Left ventricle myocardium inferior (tissue), 1 donor: ENCODE measurements at places on chromosomes 4 and X. TPM values are rescaled to one million over a fixed set of nuclear protein-coding genes. Genes with fewer than 3 reads are reported as not detected.

STOX2 gene
- 12.2 TPM for total RNA-seq

EDNRA gene
- 10.0 TPM for total RNA-seq

UGDH gene
- 11.5 TPM for total RNA-seq

F8A2 gene
- total RNA-seq: not detected

TMSB15B gene
- 0.60 TPM for total RNA-seq

SUPT20HL1 gene
- not detected for total RNA-seq

FGFR3 gene
- 3.5 TPM for total RNA-seq

ETDB gene
- total RNA-seq: not detected

ADGRG2 gene
- 0.16 TPM for total RNA-seq

HCCS gene
- 60.9 TPM for total RNA-seq

DNA sequence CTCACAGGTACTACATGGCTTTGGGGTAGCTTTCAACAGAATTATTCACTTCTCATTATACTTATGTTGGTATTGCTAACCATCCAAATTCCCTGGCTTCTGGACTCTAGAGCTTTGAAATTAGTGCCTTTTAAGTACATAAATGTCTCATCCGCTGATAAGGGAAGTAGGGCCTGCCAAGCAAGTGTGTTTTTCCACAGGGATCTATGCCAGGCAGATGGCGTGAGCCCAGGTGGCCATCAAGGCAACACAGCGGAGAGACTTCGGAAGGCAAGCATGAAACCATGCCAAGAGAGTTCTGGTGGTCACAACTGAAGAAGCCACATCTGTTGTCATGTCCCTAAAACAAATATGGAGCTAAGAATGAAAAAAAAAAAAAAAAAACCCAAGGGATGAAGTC, 503.1 kb upstream of the LCORL start:
- no peak for DNase-seq

DNA sequence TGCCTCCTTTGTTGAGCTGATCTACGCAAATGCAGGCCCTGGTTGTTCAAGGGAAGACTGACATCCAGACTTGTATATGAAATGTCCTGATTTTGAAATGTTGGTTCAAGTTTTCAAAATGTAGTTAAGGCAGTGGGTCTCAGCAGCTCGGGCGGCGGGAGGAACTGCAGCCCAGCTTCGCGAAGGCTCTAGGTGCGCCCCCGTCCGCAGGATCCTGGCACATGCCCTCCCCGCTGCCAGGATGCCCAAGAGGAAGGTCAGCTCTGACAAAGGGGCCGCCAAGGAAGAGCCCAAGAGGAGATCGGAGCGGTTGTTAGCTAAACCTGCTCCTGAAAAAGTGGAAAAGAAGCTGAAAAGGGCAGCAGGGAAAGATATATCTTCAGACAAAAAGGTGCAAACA, 1310.1 kb downstream of the ADGRL3 start:
- no peak for DNase-seq

DNA sequence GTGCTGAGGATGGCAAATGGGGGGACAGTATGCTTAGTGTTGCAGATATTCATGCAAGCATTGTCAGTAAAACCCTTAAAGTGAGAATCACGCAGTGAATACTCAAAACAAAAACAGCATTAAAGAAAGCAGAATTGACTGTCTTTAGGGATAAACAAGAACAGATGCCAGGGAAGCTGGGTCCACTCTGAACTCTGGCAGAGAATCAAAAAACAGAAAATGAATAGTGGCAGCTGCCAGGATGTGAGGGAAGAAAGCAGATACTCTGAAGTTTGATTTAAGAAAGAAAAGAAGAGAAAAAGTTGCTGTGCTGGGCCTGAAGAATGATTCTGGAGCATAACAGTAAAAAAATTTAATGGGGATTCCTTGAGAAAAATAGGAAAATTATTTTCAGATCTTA, 131.5 kb downstream of the GABRA2 start:
- DNase-seq: no peak

DNA sequence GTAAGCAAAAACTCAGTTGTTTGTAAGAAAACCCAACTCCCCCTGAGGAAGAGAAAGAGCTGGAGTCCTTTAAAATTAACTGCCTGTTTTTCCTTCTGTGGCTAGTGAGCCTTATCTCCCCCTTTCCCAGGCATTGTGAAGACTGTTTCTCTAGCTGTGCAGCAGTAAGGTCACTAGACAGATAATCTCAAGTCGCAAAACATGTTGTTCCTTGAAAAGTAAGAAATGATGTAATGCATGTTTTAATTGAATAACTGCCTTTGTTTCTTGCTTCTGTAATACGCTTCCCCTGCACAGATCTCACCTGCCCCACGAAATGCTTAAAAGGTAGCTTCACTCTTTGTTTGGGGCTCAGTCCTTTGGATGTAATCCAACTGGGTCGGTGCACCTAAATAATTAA, 5.8 kb upstream of the GAGE12J start:
- no peak for DNase-seq

DNA sequence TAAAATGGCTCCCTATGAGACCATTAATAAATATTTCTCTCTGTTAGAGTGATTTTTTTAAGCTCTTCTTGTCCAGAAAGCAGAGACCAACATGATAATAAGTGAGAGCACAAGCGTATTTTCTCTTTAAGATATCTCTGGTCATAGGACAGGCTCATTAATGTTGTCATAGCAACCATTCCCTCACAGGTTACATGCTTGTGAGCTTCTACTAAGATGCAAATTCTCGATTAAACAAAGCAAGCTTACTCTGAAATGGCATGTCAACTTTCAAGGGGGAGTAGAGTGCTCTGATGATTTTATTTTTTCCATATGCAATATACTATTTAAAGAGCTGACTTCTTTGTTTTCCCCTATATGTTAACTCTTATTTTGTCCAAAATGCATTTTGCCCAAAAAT, 487.2 kb upstream of the LCORL start:
- no peak for DNase-seq

GRCh38 chrX:29071525-29072320, 484.5 kb downstream of the IL1RAPL1 start:
- no peak for DNase-seq

GRCh38 chrX:133776072-133776471, 209.3 kb downstream of the GPC3 start:
- peak; percentile 19 for DNase-seq

DNA sequence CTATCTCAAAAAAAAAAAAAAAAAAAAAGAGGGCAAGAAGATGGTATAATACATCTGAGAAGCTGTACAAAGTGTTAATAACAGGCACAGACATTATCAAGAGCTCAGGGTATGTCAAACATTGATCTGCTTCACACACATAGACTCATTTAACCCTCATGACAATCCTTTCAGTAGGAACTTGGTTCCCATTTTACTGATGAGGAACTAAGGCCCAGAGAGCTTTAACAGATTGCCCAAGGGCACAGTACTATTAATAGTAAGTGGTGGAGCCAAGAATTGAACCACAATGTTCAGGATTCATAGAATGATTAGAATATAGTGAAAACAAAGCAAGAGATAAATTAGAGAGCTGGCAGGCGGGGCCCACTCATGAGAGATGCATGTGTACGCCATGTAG, 154.4 kb downstream of the EFHC2 start:
- DNase-seq: no peak

DNA sequence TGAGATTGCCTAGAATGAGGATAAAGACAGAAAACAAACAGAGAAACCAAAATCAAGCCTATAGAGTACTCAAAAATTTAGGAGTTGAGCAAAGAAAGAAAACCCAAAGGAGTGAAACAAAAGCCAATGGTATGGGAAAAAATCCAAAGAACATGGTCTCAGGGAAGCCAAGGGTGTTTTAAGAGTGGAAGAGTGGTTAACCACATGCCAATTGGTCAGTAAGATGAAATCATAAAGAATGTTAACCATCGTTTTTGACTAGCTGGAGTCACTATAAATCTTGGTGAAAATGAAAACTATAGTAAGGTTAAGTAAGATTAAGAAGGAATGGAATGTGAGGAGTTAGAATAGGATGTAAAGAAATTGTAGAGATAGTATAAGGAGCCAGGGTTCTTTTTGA, 64.7 kb upstream of the RPL34 start:
- no peak for DNase-seq

DNA sequence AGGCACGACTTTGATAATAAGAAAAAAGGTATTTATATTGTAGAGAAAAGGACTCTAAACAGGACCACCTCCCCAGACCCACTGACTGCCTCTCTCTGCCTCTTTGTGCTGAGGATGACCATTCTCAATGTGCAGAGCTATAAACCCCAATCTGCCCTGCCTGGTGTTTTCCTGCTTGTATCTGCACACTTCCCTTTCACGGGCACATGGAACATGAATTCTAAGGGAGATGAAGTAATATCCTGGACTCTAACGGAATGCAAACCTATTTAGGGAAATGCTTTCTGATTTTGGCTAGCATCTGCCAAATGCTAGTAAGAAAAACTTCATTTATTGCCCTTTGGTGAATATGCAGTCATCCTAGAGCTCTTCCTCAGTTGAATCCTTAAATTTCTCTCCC, 2.4 kb downstream of the DIPK2B start:
- no peak for DNase-seq

- DNase-seq: no peak
These were observed 19.0 kb downstream of the MAGEC2 start for GRCh38 chrX:142186103-142186502.

DNA sequence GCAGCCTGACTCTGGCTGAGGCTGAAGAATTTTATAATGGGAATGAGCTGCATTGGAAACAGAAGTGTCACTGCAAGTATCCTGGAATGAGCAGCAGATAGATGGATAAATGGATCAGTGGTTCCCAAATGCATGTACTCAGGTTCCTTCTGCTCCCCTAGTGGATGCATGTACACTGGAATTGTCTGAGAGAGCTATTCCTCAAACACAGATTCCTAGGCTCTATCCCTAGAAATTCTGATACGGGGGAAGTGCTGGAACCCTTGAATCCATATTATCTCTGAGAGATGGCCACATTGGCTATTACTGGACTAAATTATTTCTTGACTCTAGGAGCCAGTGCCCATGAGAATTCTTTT, 64.8 kb downstream of the TMEM131L start:
- DNase-seq: no peak

- DNase-seq: no peak
These were observed 899.3 kb downstream of the STIM2 start for GRCh38 chr4:27759611-27760575.

- no peak for DNase-seq
These were observed 92.9 kb upstream of the EDNRA start for GRCh38 chr4:147388018-147388417.

DNA sequence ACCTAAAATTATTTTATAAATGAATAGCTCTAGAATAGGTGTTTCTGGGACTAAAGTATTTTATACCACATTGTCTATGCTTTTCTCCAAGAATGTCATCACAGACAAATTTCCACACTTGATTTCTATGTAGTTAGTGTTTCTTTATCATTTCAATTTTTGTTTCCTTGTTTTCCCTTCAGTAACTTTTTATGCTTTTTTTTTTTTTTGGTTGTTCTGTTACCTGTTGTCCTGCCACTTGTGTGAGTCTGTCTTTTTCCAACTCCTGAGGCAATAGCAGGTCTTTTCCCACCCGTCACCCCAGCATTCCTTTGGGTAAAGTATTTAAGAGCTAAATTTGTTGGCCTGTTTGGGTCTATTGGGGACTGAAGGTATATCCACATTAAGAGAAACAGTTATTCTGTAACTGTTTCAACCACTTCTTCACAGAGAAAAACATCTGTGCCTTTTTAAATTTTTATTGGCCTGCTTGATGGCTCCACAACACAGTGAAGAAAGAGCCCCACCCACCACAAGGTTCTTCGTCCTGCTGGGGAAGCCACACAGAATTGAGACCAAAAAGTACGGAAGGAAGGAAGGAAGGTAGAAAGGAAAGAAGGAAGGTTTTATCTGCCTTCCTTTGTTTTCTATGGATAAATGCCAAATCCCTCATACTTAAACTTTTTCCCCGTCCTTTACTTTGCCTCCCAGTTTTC, 17.7 kb upstream of the GPC3 start:
- no peak for DNase-seq

- DNase-seq: no peak
These were observed 49.0 kb downstream of the SH2D1A start for GRCh38 chrX:124395145-124395880.

GRCh38 chr4:41693629-41694028, 54.9 kb downstream of the PHOX2B start:
- no peak for DNase-seq

GRCh38 chr4:3480528-3481112, 17.5 kb downstream of the DOK7 start:
- DNase-seq: peak; percentile 75

DNA sequence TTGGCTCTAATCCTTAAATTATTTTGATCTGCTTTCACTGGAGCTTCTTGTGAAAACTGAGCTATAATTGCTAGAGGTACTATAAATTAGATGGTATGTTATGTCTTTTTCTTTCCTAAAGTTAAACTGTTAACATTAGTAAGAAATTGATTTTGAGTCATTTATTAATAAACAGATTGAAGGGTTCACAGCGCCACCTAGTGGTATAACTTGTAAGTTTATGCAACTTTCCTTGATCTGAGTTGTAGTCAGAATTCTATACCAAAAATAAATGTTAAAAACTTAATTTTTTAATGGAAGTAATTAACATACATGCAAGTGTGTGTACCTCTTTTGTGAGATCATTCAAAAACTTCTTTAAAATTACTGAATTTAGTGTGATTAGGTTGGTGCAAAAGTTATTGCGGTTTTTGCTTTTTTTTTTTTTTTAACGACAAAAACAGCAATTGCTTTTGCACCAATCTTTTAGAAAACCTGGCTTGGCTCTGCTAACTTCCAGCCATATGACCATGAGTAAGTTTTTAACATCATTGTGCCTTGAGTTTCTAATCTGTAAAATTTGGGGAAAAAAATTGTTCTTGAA, 151.5 kb downstream of the CENPC start:
- DNase-seq: no peak

GRCh38 chrX:39826813-39827543, 270.8 kb downstream of the BCOR start:
- DNase-seq: no peak

GRCh38 chr4:173522160-173522950, 7.7 kb downstream of the HAND2 start:
- peak; percentile 91 for DNase-seq

DNA sequence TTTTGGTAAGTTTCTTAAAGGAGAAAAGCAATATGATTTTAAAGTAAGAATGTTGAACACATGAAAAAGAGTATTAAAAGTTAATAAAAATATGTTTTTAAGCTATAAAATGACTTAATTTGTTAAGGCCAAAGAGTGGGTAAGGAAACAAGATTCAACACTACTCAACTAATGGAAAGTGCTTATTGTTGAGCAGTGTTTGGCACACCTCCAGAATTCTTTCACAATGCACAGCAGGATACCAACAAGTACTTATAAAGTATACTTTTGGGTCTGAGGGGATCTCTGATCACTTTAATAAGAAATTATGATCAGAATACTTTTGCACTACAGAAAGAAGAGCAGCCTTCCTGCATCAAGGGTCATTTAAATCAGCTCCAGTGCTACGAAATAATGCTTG, 5.9 kb downstream of the LAMP2 start:
- DNase-seq: no peak

- no peak for DNase-seq
These were observed 242.3 kb downstream of the RPA4 start for GRCh38 chrX:97126020-97126419.

- no peak for DNase-seq
These were observed 20.2 kb downstream of the SLIT2 start for GRCh38 chr4:20271950-20272349.

DNA sequence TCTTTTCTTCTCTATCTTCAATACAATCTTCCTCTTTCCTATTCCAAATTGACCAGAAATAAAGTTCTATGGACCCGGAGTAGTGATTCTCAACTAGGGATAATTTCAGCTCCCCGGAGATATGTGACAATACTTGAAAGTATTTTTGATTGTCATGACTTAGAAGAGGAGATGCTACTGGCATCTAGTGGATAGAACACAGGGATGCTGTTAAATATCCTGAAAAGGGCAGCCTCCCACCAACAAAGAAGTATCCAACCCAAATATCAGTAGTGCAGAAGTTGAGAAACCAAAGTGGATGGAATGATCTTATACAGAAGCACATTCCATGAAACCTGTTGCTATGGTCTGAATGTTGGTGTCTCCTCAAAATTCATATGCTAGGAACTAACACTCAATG, 65.7 kb upstream of the NDST3 start:
- no peak for DNase-seq
